Activated CD4-positive, CD25-positive, alpha-beta regulatory T cell (primary cell): ENCODE measurements at places on chromosomes 13 and 19.

DNA sequence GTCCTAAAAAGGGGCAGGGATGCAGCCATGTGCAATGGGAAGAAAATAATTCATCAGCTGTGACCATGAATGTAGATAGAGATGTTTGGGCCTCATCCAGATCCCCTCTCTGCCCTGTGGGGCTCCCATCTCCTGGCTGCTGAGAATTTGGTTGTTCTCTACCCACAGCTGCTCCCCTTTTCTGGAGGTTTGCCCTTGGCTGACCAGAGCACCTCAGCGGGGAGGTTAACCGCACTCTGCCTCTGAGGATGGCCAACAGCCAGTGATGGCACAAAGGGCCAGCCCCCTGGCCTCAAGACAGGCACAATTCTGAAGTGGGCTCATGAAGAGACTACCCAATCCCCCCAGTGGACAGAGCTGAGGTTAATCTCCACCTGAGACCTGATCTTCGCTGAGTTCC, 61.5 kb upstream of the SERP2 start:
- no peak for DNase-seq

GRCh38 chr19:35267353-35267817, 1.4 kb upstream of the USF2 start:
- DNase-seq: no peak

DNA sequence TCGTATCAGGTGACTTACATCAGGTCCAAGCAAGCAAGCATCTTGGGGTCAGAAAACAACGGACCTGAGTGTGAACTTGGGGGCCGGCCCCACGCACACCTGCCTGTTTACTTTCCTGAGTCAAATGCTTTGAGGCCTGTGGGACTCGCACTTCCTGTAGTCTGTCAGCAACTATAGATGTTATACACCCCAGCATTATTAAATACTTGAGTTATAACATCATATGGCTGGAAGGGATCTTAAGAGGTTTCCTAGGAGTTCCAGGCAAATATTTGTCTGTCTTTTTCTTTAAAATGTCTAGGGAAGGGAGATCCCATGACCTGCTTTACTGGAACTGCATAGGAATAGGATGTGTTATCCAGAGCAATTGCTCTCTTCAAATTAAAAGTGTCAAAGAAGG, 280.6 kb downstream of the SHISA2 start:
- DNase-seq: no peak

DNA sequence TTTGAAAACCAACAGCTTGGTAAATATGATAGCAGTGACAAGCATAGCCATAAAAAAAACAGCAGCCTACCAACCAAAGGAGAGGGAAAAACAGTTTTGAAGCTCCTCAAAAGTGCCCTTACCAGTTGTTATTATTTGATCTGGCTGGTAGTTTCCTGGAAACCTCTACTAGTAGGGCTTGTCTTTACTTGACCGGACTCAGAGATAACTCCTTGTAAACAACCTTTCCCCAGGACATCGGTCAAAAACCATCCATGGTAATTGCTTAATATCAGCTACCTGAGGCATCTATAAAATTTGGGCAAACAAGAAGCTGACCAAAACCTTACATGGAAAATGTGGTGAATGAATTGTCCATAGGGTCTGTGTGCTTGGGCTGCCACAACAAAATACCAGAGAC, 210.9 kb downstream of the FGF14 start:
- DNase-seq: no peak

GRCh38 chr19:42286349-42287016, 15.4 kb upstream of the PRR19 start:
- no peak for DNase-seq

- no peak for DNase-seq
These were observed 275.0 kb upstream of the DACH1 start for GRCh38 chr13:72141855-72142519.

- DNase-seq: no peak
These were observed 45.5 kb downstream of the C13orf42 start for GRCh38 chr13:51065372-51066090.

GRCh38 chr19:8702350-8702749, 3.8 kb upstream of the ACTL9 start:
- DNase-seq: no peak

DNA sequence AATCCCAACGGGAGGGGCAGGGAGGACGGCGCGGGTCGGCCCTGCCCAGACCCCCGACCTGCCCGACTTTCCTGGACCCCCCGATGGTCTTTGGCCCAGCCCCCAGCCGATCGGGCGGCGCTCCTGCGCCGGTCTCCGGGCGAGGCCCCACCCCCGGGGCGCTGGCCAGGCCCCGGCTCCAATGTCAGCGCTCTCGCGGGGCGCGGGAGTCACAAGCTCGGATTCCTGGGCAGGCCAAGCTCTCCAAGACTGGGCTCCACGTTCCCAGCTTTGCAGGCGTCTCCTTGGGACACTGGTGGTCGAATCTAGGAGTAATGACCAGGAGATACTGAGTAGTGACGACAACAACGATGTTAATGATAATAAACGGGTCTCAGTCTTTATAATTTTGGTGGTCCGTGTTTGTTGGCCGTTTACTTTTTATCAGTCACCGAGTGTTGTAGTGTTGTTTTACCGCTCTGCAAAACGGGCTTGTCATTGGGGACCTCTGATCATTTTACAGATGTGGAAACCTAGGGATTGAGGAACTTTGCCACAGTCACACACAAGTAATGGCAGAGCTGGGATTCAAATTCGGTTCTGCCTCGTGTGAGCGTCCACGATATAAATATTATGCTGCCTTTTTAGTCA, 545 bp downstream of the RAD23A start:
- peak; percentile 53 for DNase-seq

DNA sequence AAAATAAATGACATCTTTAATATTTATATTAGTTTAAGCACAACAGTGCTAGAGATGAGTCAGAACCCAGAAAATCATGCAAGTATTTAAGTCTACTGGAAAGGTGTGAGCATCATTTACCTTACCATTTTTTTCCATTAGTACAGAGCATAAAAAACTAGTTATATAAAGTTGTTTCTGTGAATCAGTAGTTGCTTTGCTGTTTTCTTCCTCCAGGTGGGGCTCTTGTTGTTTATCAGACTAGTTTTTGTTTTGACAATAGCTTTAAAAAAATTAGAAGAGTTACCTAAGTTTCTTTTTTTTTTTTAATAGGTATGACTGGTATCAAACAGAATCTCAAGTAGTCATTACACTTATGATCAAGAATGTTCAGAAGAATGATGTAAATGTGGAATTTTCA, 12.7 kb downstream of the SUGT1 start:
- no peak for DNase-seq

GRCh38 chr13:113065406-113066141, 40.0 kb upstream of the F7 start:
- DNase-seq: no peak

- no peak for DNase-seq
These were observed 8.2 kb upstream of the UBL3 start for GRCh38 chr13:29858667-29859066.

DNA sequence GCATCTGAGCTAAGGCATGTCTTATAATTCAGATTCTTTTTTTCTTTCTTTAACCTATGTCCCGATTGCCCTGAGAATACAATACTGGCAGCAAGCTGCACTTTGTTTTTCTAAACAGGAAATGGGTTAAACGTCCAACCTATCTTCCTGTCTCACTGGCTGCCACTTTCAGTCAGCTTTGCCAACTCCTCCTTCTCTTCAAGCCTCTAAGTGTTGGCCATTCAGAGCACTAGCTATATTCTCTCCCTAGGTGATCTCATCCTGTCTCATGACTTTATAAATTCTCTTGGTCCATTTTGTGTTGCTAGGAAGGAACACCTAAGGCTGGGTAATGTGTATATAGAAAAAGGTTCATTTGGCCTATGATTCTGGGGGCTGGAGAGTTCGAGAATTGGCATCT, 109.5 kb upstream of the TSC22D1 start:
- no peak for DNase-seq

- DNase-seq: no peak
These were observed 476.5 kb downstream of the MYO16 start for GRCh38 chr13:109105899-109106298.

- no peak for DNase-seq
These were observed 423.3 kb downstream of the MZT1 start for GRCh38 chr13:72303941-72304746.
